Foreskin fibroblast (primary cell): ENCODE measurements at places on chromosomes 12 and 14.

- DNase-seq = peak; percentile 35
Observed at GRCh38 chr12:64744422-64745258, 14.6 kb downstream of the GNS start.

GRCh38 chr14:22977684-22978486 lies 4.5 kb downstream of the AJUBA start:
- peak; percentile 92 for DNase-seq

GRCh38 chr12:16008421-16008824 lies 97.3 kb downstream of the DERA start:
- DNase-seq = no peak

- no peak for DNase-seq
Observed at GRCh38 chr12:80838024-80838658, 99.6 kb downstream of the LIN7A start.

DNA sequence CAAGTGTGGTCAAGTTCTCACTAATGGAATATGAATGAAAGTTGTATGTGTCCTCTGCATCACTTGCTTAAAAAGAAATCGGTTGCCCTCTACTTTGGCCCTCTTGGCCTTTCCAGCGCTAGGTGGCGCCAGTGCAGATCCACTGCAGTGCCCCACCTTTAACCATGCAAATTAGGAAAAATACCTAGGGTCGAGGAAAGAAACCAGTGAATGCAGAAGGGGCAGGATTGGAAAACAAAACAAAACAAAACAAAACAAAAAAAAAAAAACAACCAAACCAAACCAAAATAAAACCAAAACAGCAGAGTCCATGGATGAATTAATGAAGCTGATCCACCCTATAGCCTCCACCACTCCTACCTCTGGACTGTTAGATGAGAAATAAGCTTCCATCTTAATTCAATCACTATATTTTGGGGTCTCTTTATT lies 12.9 kb upstream of the NEMF start:
- peak; percentile 60 for DNase-seq

GRCh38 chr12:53259891-53260290 lies 8.2 kb upstream of the ESPL1 start:
- DNase-seq = no peak

DNA sequence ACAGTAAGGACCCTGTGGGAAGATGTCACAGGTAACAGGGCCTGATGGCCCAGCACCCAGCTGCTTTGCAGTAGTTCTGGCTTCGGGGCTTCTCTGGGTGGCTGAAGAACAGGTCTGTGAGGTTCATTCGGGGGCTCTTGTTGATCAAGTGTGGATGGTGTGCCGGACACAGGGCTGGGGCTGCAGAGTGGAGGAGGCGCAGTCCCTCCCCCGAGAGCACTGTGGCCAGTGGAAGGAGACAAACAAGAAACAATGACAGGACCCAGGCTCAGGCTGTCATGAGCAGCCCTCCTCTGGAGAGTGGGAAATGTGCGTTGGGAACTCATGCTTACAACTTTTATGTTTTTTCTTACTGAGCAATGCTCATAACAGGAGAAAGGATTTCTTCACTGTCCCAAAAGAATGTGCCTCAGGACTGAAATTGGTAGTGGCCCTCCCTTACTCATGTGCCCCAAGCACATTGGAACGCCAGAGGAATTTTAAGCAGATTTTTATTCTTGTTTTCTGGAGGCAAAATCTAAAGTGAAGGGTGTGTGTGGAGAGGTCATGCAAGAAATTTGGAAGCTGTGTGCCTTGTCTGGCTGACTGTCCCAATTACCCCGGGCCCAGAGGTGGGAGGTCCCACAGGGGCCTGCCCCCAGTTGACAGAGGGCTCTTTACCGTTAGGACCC lies 233.8 kb downstream of the CACNA1C start:
- peak; percentile 71 for DNase-seq

GRCh38 chr12:27680619-27681018 lies 15.6 kb upstream of the REP15 start:
- no peak for DNase-seq

GRCh38 chr14:68427550-68427890 lies 365.3 kb downstream of the ZFP36L1 start:
- DNase-seq = no peak

DNA sequence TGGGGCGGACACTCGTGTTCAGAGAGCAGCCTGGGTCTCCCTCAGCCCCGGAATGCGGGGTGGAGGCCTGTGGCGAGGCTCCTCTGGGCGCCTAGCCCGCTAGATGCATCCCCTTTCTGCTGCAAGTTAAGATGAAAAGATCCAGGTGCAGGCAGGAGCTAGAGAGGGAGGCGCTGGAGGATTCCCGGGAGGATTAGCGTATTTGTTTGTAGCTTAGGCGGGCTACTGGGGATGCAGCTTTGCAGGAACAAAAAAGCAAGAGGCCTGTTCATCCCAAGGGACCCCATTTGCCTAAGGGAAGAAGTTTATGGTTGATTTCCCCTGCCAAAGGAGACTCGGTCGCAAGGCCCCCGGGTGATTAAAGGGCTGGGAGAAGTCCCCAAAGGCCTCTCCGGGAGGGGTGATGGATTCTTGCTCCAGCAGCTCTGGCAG lies 824 bp downstream of the CCDC177 start:
- no peak for DNase-seq

DNA sequence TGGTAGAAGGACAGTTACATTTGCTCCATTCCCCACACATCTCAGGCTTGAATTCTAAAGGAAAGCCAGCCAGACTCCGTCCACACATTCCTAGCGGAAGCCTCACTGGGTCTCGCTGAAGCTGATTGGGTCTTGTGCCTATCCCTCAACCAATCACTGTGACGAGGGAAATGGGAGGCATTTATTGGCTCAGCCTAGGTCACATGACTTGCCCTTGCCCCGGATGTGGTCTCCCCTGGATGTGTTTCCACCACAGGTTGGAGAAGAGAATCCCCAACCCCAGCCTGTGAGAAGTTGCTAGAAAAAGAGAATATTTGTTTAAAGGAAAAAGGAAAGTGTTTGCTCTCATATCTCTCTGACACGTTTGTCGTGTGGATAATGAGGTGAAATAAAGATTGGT lies 93.4 kb downstream of the C12orf75 start:
- no peak for DNase-seq

- DNase-seq = peak; percentile 64
Observed at GRCh38 chr12:27193854-27194544, 50.1 kb upstream of the STK38L start.

- DNase-seq = no peak
Observed at GRCh38 chr12:123142921-123143735, 7.8 kb downstream of the PITPNM2 start.

- no peak for DNase-seq
Observed at GRCh38 chr12:46516933-46517578, 144.5 kb upstream of the SLC38A2 start.

DNA sequence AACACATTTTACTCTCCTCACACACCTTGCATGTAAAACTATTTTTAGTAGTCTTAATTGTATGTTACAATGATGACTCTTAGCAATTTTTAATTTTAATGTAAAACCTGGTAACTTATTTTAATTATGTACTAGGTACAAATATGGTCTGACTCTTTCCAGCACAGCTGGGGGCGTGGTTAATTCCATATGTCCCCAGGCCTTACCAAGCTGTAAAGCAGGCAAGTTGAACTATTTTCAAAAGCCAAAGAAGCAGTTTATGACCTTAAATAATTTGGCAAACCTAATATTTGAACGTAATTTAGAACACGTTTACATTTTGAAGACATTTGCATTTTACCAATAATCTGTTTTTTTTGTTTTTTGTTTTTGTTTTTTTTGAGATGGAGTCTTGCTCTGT lies 9.3 kb upstream of the ACOT6 start:
- no peak for DNase-seq

DNA sequence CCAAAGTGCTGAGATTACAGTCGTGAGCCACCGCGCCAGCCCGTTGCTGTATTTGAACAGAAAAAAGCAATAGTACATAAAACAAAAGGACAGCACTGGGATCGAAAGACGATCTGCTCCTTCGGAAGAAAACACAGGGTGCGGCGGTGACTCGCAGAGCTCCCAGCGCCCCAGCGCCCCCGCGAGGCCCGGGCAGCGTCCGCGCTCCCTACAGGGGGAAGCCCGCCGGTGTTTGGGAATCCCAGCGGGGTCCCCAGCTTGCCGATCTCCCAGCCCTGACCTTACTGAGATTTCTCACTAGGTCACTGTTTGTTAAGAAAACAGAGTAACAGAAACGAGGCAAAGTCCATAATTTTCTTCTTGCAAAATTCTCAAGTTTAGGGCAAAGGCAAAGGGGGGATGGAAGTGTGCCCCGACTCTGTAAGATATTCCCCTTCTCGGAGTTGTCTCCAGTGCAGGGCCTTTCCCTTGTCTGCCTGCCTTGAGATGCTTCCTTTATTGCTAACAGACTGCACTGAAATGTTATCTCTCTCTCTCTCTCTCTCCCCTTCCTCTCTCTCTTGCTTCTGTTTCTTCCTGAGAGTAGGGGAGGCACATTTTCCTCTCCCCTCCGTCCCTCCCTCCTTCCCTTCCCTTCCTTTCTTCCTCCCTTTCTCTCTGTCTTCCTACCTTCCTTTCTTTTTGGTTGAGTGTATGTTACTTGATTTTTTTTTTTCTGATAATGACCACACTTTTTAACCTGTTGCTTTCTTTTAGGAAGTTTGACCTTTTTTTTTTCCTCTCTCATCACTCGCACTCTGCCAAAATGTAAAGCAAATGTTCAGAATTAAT lies 91.9 kb downstream of the TMEM30B start:
- peak; percentile 69 for DNase-seq

GRCh38 chr14:34668111-34668510 lies 38.2 kb upstream of the SNX6 start:
- peak; percentile 39 for DNase-seq

DNA sequence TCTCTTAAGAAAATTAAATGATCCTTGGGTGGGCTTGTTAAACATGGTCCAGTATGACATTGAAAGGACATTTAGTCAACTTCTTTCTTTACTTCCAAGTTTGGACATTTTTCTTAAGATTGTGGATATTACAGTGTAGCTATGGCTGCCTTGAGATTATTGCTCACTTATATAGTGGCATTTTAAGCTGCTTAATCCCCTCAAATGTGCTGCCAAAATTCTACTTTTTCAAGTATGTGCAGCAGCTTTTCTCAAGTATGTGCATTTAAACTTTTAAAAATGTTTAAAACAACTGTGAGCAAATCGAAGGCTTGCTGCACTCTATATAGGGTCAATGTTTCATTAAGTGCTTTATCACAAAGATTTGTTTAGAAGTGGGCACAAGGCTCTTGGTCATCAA lies 7.4 kb downstream of the TXNRD1 start:
- DNase-seq = no peak

DNA sequence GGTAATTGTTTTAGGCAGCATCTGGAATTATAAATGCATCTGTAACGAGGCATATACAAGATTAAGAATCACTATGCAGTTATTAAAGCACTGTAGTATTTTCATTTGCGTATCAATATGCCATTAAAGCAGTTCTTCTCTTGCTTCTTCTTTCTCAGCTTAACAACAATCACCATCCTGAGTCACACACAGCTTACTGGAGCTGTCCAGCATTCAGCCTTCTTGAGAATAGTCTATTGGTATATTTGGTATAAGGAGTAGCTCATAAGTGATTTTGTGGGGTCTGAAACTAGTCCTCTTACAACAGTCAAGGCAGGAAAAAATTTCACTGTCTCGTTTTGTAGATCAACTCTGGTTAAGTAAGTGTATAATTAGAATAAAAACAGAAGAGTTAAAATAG lies 523.0 kb upstream of the FOXG1 start:
- DNase-seq = peak; percentile 8

- peak; percentile 49 for DNase-seq
Observed at GRCh38 chr14:67620217-67620785, 581 bp downstream of the ARG2 start.

GRCh38 chr12:12236896-12237295 lies 29.9 kb downstream of the LRP6 start:
- DNase-seq = no peak

DNA sequence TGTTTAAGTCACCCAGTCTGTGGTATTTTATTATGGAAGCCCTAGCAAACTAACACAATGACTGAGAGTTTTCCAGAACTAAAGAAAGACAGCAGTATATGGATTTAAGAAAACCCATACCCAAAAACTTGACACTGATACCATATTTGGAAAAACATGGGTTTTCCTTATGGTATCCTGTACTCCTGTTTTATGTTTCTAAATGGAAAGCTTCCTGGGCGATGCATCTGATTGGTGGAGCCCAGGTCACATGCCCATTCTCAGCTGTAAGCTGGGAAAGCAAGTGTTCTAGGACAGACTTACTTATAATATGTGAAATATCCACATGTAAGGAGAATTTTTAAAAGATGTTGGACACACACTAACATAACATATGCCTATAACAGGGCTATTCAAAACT lies 4.5 kb upstream of the RNASE4 start:
- DNase-seq = peak; percentile 16

- peak; percentile 91 for DNase-seq
Observed at GRCh38 chr12:114400925-114401324, 5.0 kb downstream of the TBX5 start.

GRCh38 chr12:131418121-131418520 lies 292.8 kb upstream of the SFSWAP start:
- peak; percentile 3 for DNase-seq

GRCh38 chr14:63322897-63323573 lies 4.3 kb upstream of the GPHB5 start:
- no peak for DNase-seq

DNA sequence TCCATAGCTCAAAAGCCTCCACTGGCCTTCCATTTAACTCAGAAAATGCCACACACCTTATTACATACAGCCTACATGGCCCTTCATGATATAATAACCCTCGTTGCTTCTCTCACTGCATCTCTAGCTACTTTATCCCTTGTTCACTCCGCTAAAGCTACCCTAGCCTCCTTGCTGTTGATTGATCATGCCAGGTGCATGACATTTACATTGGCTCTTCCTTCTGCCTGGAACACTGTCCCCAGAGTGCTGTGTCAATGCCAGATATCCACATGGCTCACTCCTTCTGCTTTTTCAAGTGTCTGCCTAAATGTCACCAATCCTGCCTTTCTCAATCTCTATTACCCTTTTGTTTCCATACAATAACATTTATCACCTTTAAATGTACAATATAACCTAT lies 58.3 kb downstream of the CAND1 start:
- no peak for DNase-seq

DNA sequence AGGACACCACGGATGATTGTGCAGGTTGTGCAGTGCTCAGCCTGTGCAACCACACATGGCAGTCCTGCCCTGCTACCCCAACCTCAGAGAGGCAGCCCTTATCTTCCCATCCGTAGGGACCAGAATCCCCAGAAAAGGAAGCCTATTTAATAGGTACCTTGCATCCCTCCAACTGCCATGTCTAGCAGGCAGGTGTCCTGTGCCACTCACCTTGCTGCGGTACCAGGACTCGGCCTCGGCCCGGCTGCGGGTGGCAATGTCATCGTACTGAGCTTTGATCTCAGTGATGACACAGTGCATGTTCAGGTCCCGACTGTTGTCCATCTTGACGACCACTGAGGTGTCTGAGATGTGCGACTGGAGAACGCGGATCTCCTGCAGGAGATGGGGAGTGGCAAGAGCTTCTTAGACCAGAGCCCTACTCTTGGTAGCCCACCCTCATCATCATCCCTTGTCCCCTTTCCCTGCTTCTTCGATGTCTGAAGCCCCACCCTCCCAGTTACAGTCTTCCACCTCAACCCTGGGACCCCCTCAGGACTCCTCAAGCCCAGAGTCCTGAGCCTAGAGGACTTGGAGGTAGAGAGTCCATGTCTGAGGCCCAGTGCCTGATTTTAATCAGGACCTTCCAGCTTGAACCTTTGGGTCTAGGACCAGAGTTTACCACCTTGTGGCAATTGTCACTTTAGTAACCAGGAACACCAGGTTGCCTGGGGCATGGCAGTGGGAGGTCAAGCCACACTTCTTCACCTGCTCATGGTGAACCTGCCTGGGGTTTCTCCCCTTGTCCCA lies 20.5 kb downstream of the KRT7 start:
- no peak for DNase-seq

GRCh38 chr14:29757188-29757680 lies 170.4 kb downstream of the PRKD1 start:
- no peak for DNase-seq
